ENCODE measurements at places on chromosomes 16 and 17. TPM values are rescaled to one million over a fixed set of nuclear protein-coding genes. Genes with fewer than 3 reads are reported as not detected.
A peak's percentile ranks its signal among the peaks of the same experiment; 100 is the strongest.

GRCh38 chr16:81718637-81719036, 60.5 kb upstream of the PLCG2 start:
- no peak for DNase-seq
- H3K36me3 ChIP-seq: peaks cover 3% of the 10 kb centered on the region
- H3K4me1 ChIP-seq: peaks cover 53% of the 10 kb centered on the region
- H3K27me3 ChIP-seq: no peaks in the 10 kb centered on the region
- peak overlapping the region; percentile 61 for H3K4me3 ChIP-seq
- H3K27ac ChIP-seq: peak overlapping the region; percentile 73

DNA sequence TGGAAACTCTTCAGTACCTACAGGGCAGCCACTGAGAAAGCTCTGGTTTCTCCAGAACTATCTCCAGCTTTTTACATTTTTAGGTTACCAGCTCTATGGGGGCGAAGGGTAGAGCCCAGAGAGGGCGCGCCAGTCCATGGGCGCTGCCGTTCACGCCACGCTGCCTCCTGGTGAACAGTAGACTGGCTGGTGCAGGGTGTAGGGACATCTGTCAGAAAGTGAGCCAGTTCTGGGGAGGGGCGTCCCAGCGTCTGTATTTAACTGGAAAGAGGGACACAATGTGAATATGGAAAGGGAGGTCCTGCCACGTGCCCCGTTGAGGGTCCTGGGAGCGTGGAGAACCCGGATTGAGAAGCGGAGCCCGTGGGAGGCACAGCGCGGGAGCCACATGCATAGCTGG, 16.4 kb upstream of the CLEC18A start:
- H3K27ac ChIP-seq: no peak overlapping the region
- no peak for DNase-seq
- H3K36me3 ChIP-seq: peaks cover 31% of the 10 kb centered on the region
- H3K4me3 ChIP-seq: no peak overlapping the region

The TP53TG3C gene
- not detected for total RNA-seq

DNA sequence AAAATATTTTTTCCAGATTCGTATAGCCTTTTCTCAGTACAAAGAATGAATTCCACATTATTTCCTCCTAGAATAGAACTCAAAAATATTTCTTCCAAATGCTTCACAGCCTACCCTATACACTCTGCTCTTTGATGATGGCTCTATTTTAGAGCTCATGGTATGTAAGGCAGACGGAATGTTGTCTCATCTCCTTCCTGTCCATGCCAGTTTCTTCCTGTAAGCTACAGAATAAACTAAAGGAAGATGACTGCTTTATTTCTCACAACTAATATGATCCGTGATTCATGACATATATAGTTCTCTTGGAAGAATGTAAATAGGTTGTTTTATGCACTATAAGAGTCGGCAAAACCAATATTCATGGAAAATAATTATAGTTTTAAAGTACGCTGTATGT, 723.1 kb downstream of the CDH11 start:
- H3K4me3 ChIP-seq: no peak overlapping the region
- H3K27ac ChIP-seq: no peak overlapping the region
- H3K36me3 ChIP-seq: no peaks in the 10 kb centered on the region
- no peaks in the 10 kb centered on the region for H3K4me1 ChIP-seq
- DNase-seq: no peak

The USB1 gene
- total RNA-seq: 54.2 TPM

- H3K36me3 ChIP-seq: peaks cover 40% of the 10 kb centered on the region
- peaks cover 19% of the 10 kb centered on the region for H3K4me1 ChIP-seq
- H3K27ac ChIP-seq: no peak overlapping the region
- no peak overlapping the region for H3K4me3 ChIP-seq
Measured at GRCh38 chr17:46212634-46213435, 19.6 kb upstream of the KANSL1 start.

GRCh38 chr16:21643785-21644184, 8.6 kb downstream of the IGSF6 start:
- H3K27ac ChIP-seq: no peak overlapping the region
- H3K4me1 ChIP-seq: peaks cover 56% of the 10 kb centered on the region
- DNase-seq: no peak
- peaks cover 7% of the 10 kb centered on the region for H3K36me3 ChIP-seq

DNA sequence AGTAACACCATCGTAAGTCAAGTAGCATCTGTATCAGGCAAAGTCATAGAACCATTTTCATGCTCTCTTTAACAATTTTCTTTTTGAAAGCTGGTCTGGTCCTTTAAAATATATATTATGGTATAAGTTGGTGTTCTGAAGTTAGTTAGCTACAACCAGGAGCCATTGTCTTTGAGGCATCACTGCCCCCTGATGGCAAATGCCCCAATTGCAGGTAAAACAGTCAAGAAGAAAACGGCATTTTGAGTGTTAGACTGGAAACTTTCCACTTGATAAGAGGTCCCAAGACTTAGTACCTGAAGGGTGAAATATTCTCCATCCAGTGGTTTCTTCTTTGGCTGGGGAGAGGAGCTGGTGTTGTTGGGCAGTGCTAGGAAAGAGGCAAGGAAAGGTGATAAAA, 14.1 kb downstream of the TP53 start:
- DNase-seq: peak; percentile 51
- no peak overlapping the region for H3K4me3 ChIP-seq
- no peak overlapping the region for H3K27ac ChIP-seq
- H3K27me3 ChIP-seq: no peaks in the 10 kb centered on the region
- H3K36me3 ChIP-seq: peaks cover 65% of the 10 kb centered on the region
- H3K4me1 ChIP-seq: peaks cover 3% of the 10 kb centered on the region

- peak overlapping the region; percentile 16 for H3K27ac ChIP-seq
- H3K27me3 ChIP-seq: peaks cover 75% of the 10 kb centered on the region
- H3K4me1 ChIP-seq: peaks cover 35% of the 10 kb centered on the region
- no peak overlapping the region for H3K4me3 ChIP-seq
- DNase-seq: no peak
Measured at GRCh38 chr16:54932737-54933254, 2.1 kb downstream of the IRX5 start.

GRCh38 chr16:1137604-1138003, 15.3 kb upstream of the CACNA1H start:
- H3K27ac ChIP-seq: no peak overlapping the region
- no peak overlapping the region for H3K4me3 ChIP-seq
- DNase-seq: no peak
- no peaks in the 10 kb centered on the region for H3K27me3 ChIP-seq
- H3K36me3 ChIP-seq: no peaks in the 10 kb centered on the region
- H3K4me1 ChIP-seq: no peaks in the 10 kb centered on the region

The MYH1 gene
- total RNA-seq: not detected

All from activated CD4-positive, alpha-beta memory T cell treated with anti-CD3 and anti-CD28 coated beads, Interleukin-2, amount 10 ng/mL, durations not matched to agents 7 days and 5 days (primary cell).